Activated CD4-positive, alpha-beta T cell treated with anti-CD3 and anti-CD28 coated beads, Interleukin-2, Interleukin-4, amounts not matched to agents 100 ng/mL and 50 ng/mL, durations not matched to agents 16 hours and 8 hours (primary cell): ENCODE measurements at places on chromosomes 3 and 15.

GRCh38 chr3:102307442-102307841, 127.4 kb upstream of the ZPLD1 start:
- DNase-seq: no peak

DNA sequence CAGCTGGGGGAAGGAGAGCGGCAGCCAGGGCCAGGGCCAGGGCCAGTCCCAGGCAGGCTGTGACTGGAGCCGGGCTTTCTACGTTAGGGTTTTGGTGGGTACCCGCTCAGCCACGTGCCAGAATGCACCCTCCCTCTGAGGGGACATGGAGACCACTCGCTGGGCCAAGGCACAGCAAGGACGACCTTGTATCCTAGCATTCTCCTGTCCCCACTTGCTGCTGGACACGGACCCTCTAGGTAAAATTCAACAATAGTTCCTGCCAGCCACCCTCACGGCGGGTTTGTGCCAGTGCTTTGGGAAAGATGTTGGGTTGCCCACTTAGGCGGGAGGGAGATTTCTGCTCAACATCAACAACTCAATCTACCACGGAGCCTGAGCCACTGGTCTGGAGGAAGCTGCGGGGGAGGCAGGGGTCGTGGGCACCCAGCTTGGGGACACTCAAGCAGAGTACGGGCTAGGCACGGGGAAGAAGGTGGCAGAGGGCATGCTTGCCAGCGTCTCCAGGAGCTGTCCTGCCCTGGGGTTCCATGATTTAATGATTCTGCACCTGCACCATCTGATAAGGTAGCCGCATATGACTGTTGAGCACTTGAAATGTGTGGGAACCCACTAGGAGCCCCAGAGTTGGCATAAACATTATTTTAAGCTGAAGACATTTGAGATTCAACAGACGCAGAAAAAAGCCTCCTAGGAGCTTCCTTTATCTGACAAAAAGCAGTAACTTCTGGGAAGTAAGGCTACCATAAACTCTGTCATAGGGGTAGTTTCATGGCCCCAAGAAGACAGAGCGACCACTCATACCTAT, 22.5 kb upstream of the C15orf39 start:
- DNase-seq: no peak

DNA sequence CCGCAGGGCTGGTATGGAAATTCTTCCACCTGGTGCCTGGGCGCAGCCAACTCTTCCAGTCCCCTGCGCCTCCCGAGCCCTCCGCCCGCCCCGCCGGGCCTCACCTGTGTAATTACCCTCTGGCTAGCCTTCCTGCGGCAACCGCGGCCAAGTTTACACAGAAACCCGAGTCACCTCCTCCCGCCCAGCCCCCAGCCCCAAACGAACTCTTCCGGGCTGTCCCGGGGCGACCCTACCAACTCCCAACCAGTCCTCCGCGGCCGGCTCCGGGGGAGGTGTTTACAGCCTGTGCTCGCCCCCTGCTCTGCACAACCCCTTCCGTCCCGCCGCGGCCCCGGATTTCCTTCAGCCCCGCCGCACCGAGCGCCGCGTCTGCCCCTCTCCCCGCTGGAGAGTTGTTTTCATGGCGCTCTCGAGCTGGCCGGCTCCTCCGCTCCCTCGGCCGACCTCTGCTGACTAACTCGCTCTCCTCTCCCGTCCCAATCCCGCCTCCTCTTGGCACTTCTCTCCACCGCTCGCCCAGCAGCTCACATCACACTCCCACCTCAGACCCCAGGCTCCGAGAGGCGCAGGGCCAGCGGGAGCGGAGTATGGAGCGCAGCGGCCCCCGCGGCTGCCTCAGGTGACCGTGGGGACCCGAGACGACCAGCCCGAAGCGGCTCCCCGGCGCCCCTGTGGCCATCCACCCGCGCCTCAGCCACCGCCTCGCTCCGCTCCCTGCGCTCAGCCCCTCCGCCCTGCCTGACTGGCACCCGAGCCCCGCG, 538 bp downstream of the ATOSA start:
- DNase-seq: peak; percentile 39

GRCh38 chr3:38401246-38401962, 52.3 kb upstream of the ACVR2B start:
- no peak for DNase-seq

DNA sequence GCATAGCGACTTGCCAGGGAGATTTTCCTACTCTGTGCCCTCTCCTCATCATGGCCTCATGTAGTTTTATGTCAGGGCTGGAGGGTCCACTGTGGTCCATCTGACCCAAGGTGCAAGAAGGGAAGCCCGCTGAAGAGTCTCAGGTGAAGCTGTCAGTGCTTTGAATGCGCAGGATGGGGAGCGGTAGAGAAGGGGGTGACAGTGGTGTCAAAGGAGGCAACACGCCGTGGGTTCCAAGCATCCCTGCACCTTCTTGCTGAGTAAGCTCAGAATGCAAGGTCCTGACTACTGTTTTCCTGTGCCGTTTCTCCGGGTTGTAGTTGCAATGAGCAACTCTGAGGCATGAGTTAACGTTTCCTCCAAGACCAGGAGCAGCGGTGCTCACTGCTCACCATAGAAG, 44.9 kb upstream of the RAB6B start:
- no peak for DNase-seq

DNA sequence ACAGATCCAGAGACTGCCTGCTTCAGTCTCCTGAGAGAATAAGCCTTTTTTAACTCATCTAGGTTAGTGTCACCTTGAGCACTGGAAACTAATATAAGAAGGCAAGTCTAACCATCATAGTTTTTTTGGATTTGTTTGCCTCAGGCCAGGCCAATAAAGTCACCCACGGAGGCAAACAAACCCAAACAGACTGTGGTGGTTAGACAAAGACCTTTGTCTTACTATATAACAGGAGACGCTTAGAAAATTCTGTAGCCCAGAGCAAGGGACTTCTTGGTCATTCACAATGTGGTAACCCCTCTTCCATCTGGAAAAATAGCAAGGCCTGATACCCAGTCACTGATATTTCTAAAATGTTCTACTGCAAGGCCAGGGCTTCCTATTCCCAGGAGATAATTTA, 45.3 kb upstream of the PPP2R3A start:
- DNase-seq: no peak
